Right ventricle myocardium inferior (tissue), 1 donor: ENCODE measurements at places on chromosomes 16 and 17.

DNA sequence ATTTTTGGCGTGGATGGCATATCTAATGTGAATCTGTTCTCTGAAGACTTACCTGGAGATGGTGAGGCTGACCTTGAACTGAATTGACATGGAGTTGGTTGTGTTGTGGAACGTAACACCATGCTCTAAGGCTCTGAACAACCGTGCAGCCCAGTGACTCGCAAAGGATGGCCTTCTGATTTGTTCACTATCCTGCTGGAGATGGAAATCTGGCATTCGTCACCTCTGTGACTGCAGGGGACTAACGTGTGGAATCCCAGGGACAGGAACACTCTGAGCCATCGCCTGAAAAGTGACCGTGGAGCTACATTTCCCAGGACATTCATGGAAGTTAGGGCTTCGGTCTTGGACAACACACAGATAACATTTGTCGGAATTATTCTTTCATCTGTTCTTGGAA, 61.1 kb downstream of the BANP start:
- DNase-seq: no peak

- DNase-seq: no peak
Observed at GRCh38 chr17:57619061-57619937, 125.8 kb downstream of the CCDC182 start.

GRCh38 chr17:28533091-28533807, 19.2 kb downstream of the UNC119 start:
- DNase-seq: no peak

DNA sequence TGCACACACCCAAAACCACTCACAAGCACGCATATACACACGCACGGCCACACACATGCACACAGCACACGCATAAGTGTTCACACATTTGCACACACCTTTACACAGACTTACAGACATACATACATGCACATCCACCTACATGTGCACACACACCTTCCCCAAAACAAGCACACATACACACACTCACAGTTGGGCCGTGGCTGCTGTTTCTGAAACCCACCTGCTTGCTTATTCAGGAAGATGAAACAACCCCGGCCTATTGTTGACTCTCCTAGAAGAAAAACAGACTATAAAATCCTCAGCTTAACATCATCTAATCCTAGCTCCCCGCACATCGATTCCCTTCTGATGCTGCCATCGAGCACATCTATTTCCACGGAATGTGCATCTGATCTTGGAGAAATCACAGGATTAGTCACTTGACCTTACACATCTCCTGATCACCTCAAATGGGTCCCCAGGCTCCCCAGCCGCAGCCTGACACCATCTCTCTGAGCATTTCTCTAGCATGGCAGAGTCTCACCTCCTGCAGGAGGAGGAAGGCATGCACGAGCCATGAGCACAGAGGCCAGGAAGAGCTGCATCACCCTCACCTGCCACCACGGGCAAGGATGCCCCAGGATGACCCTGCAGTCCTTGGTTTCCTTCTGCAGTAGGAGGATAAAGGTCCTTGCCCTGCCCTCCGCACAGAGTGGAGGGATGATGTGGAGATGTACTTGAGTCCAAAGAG, 105.8 kb upstream of the CDH5 start:
- no peak for DNase-seq

- no peak for DNase-seq
Observed at GRCh38 chr17:1755827-1756262, 6.0 kb upstream of the SERPINF1 start.

GRCh38 chr16:25030420-25031131, 15.4 kb upstream of the ARHGAP17 start:
- no peak for DNase-seq

- no peak for DNase-seq
Observed at GRCh38 chr17:62057696-62058095, 7.4 kb downstream of the MED13 start.

DNA sequence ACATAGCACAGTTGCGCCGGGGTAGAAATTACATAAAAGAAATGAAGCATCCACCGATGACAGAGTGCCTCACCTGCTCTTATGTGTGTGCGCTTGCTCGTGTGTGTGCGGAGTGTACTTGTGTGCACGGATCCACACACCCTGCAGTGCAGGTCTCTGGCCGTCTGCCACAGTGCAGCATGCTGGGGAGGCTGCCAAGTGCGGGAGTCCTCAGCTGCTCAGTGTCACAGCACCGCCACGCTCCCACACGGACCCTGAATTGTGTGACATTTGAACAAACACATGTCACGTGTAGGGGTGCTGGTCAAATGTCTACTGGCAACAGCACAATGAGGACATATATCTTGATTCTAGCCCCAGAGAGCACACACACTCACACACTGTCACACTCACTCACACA, 243.0 kb upstream of the MYOCD start:
- DNase-seq: no peak

GRCh38 chr17:3803308-3803640, 2.3 kb upstream of the ITGAE start:
- DNase-seq: no peak

DNA sequence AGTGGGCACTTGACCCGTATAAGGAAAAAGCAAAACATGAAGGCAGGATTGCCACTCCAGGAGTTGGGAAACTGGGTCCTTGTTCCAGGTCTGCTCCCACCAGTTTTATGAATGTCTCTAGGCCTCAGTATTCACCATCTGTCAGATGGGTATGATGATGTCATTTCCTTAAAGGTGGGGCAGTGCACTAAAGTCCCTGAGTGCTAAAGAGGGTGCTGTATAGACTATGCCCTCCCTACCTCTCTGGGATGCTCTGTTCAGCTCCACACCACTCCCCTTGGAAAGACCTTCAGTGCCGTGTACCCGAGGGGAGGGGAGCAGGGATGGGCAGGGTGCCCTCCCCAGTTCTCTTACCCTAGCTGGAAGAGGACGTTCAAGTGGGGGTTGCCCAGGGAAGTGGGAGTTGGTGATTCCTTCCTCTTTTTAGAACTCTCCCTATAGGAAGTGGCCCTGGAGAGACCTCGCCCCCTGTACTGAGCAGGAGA, 2.2 kb downstream of the LASP1 start:
- DNase-seq: no peak

- DNase-seq: peak; percentile 46
Observed at GRCh38 chr16:88965411-88965810, 11.6 kb downstream of the CBFA2T3 start.

GRCh38 chr17:51590071-51590656, 329.8 kb downstream of the UTP18 start:
- no peak for DNase-seq

DNA sequence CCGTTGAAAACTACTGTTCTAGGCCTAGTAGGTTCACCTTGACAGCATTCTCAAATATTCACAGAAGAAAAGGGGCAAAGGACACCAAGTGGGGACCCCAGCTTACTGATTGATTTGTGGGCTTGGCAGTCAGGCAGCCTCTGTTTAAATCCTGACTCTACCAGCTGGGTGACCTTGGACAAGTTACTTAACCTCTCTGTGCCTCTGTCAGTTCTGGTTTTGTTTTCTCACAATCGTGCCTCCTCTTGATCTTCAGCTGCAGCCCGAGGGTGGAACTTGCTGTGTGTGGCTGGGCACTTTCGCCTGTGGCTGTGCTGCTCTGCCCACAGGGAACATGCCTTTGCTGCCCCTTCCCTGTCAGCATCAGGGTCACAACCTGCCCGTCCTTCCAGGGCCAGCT, 17.8 kb downstream of the RAP1GAP2 start:
- DNase-seq: no peak

DNA sequence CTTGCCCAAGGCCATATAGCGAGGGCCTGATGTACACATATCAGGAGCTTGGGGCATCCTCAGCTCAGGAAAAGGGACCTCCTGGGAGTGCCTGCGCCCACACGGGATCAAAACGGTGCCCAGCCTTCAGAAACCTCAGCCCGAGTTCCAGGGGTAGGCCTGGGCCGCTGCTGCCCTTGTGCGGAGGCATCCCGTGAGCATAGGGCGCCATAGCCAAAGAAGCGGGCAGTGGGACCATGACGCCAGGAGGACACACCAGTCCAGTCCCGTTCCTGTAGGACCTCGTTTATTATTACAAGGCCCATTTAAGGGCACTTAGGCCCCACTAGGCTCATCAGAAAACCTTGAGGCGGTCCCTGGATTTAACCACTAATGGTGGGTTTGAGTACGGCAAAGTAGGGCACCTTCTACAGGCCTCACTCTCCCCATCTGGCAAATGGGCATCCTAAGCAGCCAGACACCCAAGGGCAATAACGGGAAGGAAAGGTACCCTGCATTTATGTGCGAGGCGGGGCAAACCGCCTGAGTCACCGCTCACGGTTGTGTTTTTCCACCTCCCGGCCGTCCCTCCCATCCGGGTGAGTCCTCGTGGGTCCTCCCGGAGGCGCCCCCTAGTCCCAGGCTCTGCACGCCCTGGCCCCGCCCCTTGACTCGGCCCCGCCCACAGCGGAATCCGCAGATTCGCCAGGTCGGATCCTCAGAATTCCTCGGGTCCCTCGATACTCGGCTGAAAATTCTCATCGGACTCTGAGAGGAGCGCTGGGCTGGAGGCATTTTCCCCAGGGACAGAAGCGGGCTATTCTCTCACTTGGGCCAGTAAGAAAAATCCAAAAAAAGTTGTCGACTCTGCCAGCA, 726 bp upstream of the SETD1A start:
- DNase-seq: peak; percentile 92

GRCh38 chr16:66273644-66274334, 92.7 kb upstream of the CDH5 start:
- no peak for DNase-seq

DNA sequence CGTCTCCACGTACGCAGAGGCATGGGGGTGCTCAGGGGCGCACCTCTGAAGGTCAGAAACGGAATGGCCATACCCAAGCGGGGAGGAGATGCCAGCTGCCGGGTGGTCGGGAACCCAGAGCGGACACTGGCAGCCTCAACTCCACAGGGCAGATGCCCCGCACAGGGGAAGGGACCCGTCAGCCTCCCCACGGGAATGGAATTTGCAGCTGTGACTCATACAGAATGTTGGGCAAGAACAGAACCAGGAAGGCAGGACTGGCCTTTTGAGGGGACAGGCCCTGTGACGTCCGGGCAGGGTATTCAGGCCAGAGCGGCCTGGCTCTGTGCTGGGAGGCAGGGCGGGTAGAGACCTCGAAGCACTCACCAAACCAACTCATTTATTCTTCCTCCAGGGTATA, 7.5 kb downstream of the TK1 start:
- DNase-seq: no peak

GRCh38 chr16:19238406-19238805, 47.1 kb upstream of the CLEC19A start:
- no peak for DNase-seq

DNA sequence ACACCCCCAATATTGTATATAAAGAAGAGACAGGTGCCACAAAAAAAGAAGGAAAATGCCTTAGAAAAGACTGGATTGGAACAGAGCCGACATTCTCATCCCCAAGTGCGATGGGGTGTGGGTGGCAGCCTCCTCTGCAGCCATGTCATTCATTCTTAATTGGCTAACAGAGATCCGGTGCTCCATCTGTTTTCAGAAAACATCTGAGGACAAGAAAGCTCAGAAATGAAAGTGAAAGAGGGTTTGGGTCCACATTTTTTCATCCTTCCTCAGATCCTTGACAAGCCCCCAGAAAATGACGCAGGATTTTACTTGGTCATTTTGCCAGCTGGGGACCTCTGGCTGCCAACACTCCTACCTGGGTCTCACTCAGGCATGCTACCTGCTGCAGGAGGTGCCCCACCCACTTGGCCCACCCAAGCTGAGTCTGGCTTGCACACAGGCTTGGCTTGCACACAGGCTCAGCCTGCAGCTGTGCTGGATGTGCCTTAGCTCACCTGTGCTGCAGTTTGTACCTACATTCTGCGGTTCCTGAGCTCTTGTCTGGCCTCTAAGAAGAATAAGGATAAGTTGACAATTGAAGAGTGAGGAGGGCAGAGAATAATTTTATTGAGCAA, 21.9 kb downstream of the KIF2B start:
- no peak for DNase-seq

- no peak for DNase-seq
Observed at GRCh38 chr16:31713945-31714902, 159.4 kb upstream of the ZNF267 start.

DNA sequence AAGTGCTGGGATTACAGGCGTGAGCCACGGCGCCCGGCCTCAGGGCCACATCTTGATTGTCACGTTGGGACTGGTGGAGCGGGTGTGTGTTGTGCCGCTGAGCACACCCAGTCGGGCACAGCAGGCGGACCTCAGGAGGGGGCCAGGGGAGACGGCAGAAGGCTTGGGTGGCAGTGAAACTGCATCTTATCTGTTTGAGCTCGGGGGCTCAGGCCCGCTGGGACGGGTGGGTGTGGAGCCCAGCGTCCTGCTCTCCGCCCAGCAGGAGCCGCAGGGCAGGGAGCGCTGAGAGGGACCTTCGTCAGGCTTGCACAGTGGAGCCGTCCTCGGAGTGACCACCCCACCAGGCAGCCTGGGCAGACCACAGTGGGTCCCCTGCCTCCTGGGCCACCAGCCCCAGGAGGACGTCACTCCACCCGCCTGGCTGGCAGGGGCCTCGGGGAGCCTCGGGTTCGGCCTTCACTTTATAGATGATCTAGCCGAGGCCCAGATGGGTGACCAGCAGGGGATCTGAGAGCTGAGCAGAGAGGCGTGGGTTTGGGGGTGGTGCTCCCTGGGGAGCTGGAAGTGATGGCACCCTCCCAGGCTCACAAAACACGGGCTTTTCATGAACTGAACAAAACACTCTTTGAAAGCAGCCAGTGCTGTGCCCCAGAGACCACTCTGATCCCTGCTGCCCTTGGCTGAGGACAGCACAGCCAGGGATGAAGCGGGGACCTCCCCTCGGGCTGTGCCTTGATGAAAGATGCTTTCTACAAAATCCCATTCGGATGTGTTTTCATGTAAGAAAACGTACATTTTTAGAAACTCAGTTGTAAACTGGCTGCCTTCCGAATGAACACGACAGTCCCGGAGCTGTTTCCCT, 181.1 kb downstream of the SEC14L1 start:
- no peak for DNase-seq

DNA sequence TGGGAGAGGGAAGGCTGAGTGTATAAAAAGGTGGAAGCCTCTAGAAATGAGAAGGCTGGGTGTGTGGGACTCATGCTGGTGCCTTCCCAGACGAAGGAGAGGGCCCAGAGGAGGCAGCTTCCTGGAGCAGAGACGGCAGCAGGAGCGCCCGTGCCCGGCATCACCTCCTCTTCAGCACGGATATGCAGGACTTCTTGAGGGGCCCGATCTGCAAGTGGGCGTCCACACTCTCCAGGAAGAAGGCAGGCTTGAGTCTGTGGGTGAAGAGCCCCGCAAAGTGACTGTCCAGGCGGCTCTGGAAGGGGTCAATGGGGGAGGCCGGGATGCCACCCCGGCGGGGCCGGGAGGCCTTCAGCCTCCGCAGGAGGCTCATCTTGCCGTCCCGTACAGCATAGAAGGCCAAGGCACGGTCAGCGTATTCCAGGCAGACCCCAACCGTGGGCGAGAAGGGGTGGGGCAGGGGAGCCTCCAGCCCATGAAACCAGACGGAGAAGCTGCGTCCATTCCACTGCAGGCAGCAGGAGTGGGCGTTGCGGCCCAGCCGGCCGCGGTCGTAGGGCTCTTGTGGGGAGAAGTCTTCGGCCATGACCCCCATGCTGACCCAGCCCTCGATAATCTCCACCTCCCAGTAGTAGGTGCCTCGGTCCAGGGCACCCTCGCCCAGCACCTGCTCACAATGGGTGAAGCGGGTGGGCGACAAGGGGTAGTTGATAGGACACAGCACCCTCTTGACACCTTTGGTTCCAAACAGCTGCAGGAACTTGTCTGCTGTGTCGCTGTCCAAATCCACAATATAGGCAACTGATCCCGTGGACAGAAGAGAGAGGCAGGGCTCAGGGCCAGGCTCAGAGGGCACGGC, 3.8 kb downstream of the TRIM47 start:
- no peak for DNase-seq

GRCh38 chr17:47621293-47622179, 28.2 kb upstream of the KPNB1 start:
- no peak for DNase-seq
